ENCODE measurements at places on chromosomes 3 and 15.

DNA sequence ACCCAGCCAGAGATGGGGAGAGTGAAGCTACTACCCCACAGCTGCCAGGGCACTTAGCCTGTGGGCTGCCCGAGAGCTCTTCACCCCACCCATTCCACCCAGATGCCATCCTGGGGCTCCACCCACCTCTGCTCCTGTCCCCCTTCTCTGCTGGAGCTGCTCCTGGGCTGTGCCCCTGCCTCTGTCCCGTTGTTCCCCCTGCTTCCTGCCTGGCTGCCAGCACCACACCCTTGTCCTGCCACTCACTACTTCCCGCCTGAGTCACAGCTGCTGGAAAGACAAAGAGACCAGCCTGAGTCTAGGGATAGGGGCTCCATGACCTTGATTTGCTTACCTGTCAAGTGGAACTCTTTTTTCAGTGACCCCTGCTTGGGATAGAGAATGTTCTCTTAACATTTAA, 12.4 kb downstream of the GNAI2 start:
- DNase-seq = no peak

DNA sequence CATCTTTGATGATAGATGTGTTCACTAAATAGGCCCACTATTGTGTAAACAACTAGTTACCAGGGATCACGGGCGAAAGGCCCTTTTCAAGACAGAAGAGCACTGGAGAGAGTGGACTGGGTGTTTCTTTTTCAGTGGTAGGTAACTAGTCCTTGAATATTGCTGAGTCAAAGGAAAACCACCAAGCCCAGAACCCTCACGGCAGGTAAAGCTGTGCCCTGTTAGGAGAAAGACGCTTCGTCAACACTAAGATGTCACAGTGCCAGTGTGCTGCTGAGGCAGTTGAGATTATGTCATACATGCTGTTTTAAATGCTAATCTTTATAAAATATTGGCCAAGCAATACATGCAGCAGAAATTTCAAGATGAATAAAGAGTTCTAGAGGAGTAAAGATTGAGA, 578.6 kb downstream of the PYDC2 start:
- DNase-seq = no peak

GRCh38 chr3:169846458-169847193, 23.1 kb downstream of the LRRC31 start:
- no peak for DNase-seq

- DNase-seq = no peak
Observed at GRCh38 chr3:1783995-1784394, 314.7 kb upstream of the CNTN4 start.

GRCh38 chr15:79408041-79408440, 24.1 kb upstream of the MINAR1 start:
- peak; percentile 34 for DNase-seq

DNA sequence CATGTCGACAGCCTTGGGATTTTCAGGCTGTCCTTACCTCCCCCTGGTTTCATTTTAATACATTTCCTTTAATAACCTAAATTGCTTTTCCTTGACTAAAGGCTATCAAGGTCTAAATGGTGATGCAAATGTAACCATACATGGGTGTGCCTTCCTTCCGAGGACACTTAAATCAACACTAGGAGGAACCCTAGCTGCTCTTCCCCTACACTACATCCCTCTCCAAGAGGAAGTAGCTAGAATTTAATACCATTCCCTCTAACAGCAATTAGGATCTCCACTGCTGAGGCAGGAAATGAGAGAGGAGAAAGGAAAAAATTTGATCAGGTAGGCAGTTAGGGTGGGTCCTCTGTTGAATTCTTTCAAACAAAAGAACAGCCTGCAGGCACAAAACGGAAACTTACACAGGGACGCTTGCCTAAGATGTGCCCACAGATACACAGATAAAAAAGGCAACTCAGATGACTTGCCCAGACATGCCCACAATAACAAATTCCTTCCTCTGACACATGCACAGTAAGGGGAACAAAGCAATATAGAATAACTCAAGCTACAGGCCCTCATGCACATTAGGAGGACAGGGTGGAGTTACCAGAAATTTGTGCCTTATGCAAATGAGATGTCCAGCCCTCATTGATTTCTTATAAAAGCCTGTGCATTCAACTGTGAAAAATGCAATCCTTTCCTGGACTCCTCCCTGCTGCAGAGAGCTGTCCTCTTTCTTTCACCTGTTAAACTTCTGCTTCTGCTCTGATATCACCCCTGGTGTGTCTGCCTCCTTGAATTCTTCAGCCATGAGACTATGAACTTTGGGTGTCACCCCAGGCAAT, 1024.4 kb upstream of the CADM2 start:
- DNase-seq = no peak

GRCh38 chr15:67150023-67150860, 84.8 kb downstream of the SMAD3 start:
- peak; percentile 84 for DNase-seq

DNA sequence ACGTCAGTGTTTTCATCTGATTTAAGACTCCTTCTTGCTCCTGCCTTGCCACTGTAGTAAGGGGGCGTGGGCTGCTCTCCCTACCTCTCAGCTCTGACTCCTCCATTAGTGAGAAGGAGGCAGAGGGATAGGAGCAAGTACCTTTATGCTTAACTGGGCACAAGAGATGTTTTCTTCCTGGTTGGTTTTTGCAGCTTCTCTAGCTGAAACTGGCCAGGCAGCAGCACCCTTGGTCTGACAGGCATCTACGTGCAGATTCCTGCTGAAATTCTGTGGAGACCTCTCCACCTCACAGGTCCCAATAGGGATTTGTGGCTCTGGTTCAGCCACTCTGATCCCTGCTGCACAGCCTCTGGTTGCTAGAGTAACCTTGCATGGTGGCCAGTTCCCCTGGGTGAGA, 132.5 kb downstream of the CACNA1D start:
- no peak for DNase-seq

GRCh38 chr3:16550676-16551341, 37.3 kb upstream of the RFTN1 start:
- peak; percentile 89 for DNase-seq

DNA sequence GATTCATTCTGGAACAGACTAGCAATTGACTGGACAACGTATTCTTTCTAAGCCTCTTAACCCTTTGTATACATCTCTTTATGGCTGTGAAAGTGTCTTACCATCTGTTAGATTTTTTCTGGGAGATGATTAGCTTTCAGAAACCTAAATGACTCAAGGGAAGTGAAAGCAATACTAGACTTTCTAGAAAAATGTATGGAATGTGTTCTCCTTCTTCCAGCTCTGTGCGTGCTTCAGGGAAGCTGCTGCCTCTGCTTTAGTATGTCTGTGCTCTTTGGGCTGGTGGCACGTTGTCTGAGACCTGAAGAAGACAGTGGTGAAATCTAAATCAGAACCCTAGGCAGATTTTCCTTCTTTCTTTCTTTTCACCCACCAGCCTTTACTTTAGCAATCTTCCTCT, 89.5 kb downstream of the ITPR1 start:
- no peak for DNase-seq

DNA sequence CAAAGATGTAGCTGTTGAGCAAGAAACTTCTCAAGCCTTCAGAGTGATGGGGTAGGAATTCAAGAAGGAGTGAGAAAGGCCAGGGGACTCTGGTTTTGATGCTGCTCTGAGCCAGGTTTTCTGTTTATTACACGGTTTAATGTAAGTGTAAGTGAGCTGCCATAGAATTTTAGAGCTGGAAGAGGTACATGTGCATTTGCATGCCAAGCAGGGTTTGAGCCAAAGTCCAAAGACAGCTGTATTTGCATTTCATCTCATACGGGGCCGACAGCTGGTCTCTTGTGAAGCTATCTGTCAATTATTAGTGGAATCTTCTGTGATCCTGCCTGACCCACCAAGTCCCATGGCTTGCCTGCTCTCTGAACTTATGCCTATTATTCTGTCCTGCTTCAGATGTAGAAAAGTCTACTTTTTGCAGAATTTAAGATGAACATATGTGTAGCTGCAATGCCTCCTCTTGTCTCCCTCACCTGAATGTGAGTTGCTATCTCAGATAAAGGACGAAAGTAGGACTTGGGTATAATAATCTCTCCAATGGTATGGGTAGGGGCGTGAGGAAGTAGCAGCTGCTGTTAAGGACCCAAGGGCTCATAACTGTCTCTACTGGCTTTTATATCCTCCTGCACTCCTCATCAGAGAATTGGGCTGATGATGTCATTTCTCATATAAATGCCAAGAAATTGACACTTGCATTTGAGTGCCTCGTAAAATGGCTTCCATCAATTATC, 160.0 kb downstream of the SQOR start:
- DNase-seq = no peak

GRCh38 chr15:39296955-39297354, 283.9 kb upstream of the THBS1 start:
- no peak for DNase-seq

GRCh38 chr3:6861625-6862000, 698 bp downstream of the GRM7 start:
- no peak for DNase-seq

GRCh38 chr15:29437888-29438702, 168.5 kb upstream of the NSMCE3 start:
- no peak for DNase-seq

DNA sequence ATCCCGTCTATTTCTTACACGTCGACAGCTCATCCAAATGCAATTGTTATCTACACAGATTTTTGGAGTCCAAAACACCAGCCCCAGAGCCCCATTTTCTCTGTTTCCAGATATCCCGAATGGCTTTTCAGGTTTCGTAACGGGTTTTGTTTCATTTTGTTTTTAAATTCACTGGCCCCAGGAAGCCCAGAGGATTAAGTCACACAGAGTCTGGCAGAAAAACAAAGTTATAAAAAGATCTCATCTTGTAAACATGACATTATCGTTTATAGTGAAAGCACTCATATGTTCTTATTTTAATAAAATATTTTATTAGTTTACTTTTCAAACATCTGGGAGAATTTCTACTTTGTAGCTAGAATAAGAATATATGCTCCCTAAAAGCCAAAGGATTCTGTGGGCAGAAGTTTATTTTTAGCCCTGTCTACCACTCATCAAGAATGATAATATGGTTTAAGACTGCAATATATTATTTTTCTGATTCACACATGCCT, 149.3 kb upstream of the SLC2A2 start:
- no peak for DNase-seq

- no peak for DNase-seq
Observed at GRCh38 chr3:177430653-177431052, 233.4 kb upstream of the TBL1XR1 start.

- no peak for DNase-seq
Observed at GRCh38 chr3:111414531-111414930, 127.5 kb upstream of the CD96 start.

- DNase-seq = no peak
Observed at GRCh38 chr3:114452937-114453336, 159.1 kb downstream of the TIGIT start.
